ENCODE measurements at places on chromosomes 4 and X.

DNA sequence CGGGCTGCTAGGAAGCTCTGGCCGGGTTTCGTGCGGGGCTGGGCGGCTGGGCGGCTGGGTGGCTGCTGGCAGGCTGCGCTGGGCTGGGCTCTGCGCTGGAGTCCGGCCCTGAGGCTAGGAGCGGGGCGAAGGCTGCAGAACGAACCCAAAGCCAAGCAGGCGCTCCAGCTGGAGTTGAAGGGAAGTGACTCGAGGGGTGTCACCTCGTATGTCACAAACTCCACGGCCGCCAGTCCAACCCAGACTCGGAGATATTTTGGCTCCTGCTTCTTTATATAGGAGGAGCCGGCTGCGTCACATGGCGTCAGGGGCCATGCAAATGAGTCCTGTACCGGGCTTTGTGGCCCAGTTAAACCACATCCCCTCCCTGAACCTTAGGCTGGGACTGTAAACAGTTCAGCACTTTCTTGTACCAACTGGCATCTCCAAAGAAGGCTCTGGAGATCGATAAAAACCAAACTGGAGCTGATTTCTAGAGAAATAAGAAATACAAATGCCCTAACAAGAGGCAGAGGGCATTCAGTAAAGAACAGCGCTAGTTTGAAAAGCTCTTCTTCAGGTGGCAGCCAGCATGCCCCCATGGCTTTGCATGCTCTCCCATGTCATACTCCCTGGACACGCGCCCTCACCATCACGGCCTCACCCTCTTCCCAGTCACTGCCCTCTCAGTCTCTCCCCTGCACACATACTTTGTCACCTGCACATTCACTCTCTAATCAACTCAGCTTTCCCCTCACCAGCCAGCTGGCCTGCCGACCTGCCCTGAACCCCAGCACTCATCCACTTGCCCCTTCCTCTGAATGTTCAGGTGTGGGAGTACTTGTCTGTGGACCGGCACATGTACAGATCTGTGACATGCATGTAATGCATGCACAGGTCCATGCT is 58.5 kb downstream of the TSC22D3 start:
- DNase-seq = peak; percentile 66

- no peak for DNase-seq
These were observed 117.8 kb upstream of the NKX1-1 start for GRCh38 chr4:1523907-1524636.

- no peak for DNase-seq
These were observed 100.8 kb upstream of the LANCL3 start for GRCh38 chrX:37470711-37471110.

GRCh38 chr4:174764105-174764729 is 64.8 kb downstream of the GLRA3 start:
- no peak for DNase-seq

DNA sequence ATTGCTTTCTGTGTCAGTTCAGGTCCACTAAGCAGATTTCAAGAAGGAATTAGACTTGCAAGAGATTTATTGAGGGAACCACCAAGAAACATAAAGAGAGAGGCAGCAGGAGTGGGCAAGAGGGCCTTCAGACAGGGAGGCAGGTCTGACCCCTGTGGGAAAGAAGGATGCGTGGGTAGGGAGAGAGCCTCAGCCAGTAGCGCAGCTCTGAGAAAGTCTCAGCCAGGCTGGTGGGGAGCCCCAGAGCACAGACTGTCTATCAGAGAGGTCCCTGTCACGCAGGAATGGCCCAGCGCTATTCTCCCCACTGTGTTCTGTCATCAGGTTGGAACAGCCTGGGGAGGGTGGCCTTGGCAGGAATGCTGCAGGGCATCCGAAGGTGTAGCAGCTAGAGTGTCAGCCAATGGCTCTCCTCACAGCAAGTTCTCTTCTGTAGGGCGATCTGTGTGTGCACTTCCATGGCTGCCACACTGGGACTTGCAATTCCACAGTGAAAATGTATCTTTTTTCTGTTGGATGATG is 48.0 kb downstream of the OTC start:
- DNase-seq = no peak

DNA sequence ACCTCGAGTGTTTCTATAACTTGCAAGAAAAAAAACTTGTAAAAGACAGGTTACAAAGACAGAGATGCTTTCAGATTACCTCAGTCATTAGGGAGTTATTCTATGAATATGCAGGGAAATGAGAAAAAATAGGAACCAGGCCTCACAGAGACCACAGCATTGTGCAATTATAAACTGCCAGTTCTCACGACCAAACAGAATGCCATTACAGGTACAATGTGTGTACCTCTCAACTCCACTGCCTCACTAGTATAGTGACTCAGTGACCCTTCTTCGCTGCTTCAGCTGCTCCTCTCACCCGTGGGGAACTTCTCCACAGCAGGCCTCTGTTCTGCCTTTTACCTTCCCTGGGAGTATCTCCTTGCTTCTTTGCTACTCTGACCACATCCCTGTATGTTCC is 2.3 kb upstream of the HTATSF1 start:
- DNase-seq = no peak

- DNase-seq = peak; percentile 17
These were observed 62.8 kb upstream of the EGFL6 start for GRCh38 chrX:13506574-13506973.

DNA sequence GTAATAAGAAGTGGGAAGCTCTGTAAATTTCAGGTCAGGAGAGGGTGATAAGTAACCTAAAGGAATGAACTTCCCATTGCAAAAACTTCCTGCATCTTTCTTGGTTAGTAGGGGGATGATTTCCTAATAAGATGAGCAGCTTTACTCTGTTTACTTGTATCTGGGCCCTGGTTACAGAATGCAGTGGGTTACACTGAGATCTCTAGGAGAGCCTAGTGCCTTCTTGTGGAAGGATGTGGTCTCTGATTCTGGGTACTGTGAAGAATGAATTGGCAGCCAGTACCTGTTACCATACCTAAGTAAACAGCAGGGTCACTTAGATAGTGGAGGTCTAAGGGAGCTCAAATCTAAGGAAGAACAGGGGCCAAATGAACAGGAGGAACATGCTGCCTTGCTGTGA is 320.6 kb downstream of the ARHGAP10 start:
- no peak for DNase-seq

- DNase-seq = no peak
These were observed 810.4 kb downstream of the PCDH7 start for GRCh38 chr4:31530555-31530954.

DNA sequence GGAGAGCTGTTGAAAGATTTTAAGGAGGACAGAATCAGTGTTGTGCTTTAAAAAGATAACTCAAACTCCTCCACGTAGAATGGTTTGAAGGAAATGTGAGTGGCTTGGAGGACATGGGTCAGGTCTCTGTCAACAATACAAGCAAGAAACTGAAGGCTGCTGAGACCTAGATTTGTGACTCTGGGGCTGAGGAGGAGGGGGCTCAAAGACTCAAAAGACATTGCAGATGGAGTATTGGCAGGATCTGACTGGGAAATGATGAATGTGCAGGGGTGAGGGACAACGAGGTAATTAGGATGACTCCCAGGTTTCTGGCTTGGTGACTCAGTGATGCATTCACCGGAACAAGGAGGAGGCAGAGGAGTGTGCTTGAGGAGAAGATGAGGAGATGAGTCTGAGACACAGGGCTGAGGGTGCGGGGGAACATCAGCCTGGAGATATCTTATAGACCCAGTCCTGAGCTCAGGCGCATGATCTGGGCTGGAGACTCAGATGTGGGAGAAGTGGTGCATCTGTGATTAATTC is 3.3 kb upstream of the RPS4X start:
- DNase-seq = no peak

DNA sequence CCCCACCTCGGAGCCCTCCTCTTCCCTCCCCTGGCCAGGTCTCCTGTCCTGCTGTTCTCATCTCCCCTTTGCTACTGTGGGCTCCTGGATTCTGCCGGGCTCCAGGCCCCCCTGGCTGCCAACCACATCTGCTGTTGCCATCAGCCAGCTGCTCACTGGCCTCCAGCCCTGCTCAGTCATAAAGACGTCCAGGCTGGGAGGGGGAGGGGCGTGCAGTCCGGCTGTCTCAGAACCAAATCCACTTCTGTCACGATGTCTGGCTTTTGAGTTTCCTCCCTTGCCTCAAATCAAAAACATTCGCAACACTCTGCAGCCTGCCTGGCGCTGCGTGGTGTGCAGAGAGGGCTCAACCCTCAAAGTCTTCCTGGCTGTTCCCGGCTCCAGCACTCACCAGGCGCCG is 7.1 kb downstream of the RASL11B start:
- DNase-seq = no peak

- DNase-seq = peak; percentile 36
These were observed 1578.3 kb upstream of the TENM3 start for GRCh38 chr4:180664766-180665368.
